AG04450 (cell line): ENCODE measurements at places on chromosomes 12 and 14.

DNA sequence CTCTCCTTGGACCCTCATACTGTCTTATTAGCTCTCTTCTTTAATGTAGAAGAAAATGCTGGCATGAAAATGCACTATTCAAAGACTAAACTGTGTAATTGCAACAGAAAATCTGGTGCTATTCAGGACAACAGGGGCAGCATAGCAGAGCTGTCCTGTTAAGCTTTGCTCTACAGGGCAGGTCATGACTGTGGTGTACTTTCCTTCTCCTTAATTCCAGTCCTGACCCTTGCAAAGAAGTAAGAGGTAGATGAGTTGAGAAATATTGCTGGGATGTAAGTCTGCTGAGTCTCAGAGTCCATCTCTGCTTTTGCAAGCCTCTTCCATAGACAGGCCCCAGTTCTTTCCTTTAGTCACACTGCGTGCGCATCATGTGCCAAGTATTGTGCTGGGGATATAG lies 52.6 kb upstream of the STK38L start:
- no peak for DNase-seq

DNA sequence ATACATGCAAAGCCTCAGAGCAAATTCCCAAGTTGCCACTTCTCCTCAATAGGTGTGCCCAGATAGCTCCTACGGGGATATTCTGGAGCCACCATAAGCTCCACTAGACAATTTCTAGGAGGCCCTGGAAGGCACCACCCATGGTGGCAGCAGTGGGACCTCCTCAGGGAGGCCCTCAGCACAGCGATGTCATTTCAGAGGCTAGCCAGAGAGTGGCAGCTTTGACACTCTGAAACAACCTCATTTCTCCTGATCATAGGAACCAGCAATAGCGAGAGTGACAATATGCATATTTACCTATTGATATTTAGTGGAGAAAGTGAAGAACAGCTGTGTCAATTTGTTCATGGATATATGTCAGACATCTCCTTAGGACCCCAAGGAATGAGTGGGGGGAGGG lies 612.3 kb downstream of the SOX5 start:
- no peak for DNase-seq

- no peak for DNase-seq
Observed at GRCh38 chr12:112916270-112916669, 9.5 kb downstream of the OAS1 start.

GRCh38 chr12:49603721-49604120 lies 1.7 kb downstream of the FAM186B start:
- DNase-seq = no peak

DNA sequence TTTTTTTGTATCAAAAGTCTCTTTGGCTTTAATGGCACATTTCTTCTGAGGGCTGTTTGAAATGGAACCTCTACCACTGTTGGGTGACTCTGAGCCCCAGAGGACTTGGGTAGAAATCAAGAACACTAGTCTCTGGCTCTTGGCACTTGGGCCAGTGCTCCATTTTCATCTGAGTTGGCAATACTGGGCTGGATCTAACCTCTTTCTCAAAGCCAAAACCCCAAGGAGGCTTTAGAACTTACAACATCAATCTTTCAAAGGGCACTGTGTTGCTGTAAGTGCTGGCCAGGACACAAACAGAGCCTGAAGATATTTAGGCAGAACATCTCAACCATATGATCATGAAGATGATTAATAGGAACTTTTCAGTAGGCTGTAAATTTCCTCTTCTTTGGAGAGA lies 34.0 kb upstream of the PLEKHG7 start:
- no peak for DNase-seq

GRCh38 chr14:94663538-94663937 lies 51.3 kb downstream of the SERPINA3 start:
- no peak for DNase-seq

DNA sequence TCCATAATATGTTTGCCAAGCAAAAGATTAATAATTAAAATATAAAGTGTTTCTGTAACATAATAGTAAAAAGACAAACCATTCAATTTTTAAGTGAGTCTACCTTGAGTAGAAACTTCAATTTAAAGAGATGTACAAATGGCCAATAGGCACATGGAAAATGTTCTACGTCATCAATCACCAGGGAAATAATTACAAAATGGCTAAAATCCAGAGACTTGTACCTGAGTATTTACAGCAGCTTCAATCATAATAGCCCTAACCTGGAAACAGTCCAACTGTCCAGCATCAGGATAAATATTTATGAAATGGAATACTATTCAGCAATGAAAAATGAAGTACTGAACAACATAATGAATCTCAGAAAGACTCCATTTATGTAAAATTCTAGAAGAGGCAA lies 95.5 kb upstream of the FAR2 start:
- no peak for DNase-seq

DNA sequence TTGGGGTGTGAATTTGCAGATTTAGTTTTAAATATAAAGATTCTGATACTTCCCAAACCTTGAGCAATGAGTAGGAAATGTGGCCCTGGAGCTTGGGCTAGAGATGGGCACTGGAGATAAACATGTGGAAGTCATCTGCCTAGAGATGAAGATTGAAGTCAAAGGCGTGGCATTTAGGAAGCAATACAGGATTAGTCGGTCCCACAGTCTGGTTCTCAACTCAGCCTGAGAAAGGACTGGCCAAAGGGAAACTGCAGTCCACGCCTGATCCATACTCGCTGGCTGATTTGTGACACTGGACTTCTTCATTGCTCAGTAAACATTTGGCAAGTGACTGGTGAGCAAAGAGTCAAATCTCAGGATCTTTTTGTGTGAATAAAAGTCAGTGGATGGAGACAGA lies 268.2 kb upstream of the ATP2B1 start:
- no peak for DNase-seq

DNA sequence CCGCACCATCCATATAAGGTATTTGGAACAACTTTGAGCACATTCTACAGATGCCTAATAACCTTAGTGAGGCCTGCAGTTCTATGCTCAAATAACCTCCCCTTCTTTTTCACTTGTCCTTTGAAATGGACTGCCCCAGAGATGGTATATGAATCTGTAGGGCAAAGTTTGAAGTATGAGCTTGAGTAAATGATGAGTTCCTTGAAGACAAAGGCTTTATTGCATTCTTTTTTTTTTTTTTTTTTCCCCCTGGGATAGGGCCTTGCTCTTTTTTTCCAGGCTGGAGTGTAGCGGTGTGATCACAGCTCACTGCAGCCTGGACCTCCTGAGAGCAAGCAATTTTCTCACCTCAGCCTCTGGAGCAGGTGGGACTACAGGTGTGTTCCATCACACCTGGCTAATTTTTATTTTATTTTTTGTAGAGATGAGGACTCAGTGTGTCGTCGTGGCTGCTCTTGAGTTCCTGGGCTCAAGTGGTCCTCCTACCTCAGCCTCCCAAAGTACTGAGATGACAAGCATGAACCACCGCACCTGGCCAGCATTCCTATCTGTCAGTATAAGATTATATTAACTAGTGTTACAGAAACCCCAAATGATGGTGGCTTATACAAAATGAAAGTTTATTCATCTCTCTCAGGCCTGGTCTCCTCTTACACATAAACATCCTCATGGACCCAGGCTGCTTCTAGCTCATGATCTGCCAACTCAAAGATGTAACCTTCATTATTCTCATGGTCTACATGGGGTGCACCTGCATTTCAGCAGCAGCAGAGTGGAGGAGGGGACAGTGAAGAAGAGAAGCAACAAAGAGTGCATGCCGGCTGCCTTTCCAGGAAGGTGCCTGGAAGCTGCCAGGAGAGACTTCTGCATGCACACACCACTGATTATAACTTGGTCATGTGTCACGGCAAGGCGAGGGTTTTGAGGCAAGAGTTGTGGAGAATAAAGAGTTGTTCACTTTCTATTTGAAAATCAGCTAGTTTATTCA lies 101.4 kb downstream of the DUSP16 start:
- no peak for DNase-seq

DNA sequence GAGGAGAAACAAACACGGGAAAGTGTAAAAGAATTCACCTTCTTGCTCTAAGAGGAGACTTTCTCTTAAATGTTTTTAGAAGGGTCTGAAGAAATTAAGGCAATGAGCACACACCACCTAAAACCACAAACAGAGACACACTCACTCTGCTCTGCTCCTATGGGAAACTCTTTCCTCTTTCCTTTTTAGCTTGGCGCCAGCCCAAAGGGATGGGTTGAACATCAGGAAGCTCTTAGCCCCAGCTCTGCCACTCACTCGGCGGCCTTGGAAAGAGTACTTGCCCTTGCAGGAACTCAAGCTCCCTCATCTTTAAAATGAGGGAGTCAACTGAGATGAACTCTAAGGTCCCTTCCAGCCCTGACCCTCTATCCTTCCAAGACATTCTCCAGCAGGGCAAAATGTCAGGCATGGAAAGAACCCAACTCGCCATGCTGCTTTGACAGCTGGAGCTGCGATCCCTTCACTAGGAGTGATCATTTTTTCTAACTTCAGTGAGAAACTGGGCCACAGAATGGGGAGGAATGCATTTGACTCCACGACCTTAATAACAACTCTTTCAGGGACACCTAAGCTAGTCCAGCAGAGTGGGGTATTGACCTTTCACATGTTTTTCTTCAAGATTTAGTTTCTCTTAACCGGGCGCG lies 980 bp upstream of the RNASE8 start:
- DNase-seq = no peak

DNA sequence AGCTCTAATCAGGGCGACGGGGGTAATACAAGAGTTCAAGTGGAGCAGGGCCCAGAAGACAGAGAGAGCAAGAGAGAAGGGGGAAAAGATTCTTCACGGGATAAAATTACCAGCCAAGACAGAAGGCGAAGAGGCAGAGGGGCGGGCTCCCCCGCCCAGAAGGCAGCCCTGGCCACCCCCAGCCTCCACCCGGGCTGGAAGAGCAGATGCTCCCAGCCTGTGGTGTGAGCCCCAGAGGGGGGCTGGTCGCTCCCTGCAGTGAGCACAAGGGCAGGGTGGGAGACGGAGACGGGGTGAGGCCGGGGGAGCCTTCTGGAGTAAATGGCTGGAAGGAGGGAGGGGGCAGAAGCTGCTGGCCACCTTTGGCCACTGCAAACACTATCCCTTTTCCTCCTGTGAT lies 1035.6 kb downstream of the VRK1 start:
- no peak for DNase-seq

DNA sequence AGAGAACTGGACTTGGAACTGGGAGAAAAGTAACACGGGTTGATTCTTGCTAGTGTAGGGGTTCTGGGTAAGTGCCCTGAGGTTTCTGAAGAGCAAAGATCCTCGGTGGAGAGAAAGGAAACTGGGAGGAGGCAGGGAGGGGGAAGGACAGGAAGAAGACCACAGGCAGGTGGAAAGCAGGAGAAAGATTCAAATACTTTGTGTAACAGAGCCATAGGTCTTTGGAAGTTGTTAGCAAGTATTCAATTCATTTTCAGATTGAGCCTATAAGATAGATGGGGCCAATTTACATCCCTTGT lies 1.3 kb downstream of the PNP start:
- no peak for DNase-seq

GRCh38 chr14:97179573-97179972 lies 382.4 kb downstream of the VRK1 start:
- no peak for DNase-seq

GRCh38 chr12:94649349-94650142 lies 811 bp downstream of the TMCC3 start:
- DNase-seq = no peak

DNA sequence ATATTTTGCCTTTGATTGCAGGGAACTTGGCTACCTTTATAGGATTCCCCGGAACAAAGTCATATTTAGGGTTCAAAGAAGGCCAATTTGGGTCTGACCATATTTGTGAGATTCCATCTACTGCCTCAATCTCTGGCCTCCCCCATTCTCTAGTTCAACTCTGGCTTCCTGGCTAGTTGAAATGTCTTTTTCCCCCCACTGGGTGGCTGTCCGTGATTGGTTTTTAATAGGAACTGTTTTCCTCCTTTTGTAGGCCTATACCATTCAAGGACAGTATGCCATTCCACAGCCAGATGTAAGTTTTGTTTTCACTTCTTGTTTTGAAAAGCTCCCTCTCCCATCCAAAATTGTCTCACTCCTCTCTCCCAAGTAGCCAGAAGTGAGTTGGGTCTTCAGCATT lies 13.8 kb downstream of the PCBP2 start:
- DNase-seq = no peak

- no peak for DNase-seq
Observed at GRCh38 chr14:42000450-42000849, 393.8 kb downstream of the LRFN5 start.

- DNase-seq = no peak
Observed at GRCh38 chr12:47858511-47859266, 39.0 kb upstream of the HDAC7 start.

- no peak for DNase-seq
Observed at GRCh38 chr14:105026033-105026785, 5.3 kb upstream of the CDCA4 start.
